ENCODE measurements at places on chromosomes 5 and 9.

- DNase-seq = no peak
These were observed 451 bp downstream of the LPAR1 start for GRCh38 chr9:111037708-111038330.

- no peak for DNase-seq
These were observed 126.2 kb downstream of the BASP1 start for GRCh38 chr5:17343675-17344074.

- no peak for DNase-seq
These were observed 288.1 kb downstream of the TMEM167A start for GRCh38 chr5:82789095-82789494.

DNA sequence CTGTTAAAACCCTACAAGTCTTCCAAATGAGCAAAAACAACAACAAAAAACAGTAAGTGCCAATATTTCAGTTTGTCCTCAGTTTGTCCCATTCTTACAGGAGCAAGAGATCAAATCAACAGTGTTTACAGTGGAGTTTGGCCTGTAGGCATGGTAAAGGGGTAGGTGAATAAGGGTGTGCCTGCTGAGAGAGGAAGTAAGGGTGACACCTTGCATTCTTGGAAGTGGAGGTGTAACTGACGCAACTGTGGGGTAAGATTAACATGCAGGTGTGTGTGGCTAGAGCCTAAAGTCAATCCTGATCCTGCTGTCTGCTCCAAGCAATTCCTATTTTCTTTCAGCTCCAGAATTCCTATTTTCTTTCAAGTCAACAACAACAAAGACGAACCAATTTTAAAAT is 43.4 kb downstream of the PFDN1 start:
- no peak for DNase-seq

DNA sequence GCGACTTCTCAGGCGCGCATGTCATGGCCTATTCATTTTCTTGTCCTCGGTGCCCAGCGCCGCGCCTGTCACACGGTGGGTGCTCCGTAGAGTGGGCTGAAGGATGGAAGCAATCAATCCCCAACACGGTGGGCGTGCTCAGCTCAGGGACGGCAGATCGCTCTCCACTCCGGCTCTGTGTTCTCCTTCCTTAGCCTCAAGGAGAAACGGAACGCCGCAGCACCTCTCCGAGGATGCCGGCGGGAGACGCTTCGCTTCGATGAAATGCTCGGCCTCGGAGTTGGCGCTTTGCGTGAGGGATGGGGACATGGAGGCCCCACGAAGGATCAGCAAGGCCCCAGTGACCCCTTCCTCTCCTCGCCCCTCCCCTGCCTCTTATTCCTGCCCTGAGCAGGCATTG is 199.5 kb downstream of the C9orf50 start:
- DNase-seq = no peak

DNA sequence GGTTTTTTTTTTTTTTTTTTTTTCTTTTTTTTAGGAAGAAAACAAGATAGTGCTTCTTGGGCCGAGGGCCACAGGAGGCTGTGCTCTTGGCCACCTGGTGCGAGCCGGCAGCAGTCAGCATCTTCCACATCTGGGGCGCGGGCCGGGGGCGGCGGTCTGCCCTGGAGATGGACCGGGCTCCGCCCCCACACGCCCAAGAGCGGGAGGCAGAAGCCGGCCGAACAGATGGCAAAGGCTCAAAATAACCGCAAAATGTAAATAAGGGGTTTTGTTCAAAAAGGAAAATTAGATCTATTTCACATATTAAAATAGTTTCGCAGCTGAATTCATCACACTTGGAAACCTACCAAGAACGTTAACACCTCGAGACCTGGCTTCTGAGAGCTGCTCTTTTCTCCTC is 51.5 kb upstream of the UBAC1 start:
- no peak for DNase-seq

DNA sequence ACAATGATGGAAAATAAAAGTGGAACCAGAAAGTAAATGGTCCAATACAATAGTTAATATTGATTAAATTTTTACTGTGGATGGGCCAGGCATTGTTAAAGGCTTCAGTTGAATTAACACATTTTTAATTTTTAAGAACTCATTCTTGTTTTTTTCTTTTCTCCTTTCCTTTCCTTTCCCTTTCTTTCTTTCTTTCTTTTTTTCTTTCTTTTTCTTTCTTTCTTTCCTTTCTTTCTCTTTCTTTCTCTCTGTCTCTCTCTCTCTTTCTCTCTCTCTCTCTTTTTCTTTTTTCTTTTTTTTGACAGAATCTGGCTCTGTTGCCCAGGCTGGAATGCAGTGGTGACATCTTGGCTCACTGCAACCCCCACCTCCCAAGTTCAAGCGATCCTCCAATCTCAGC is 13.3 kb upstream of the OTULINL start:
- DNase-seq = no peak

GRCh38 chr5:159301466-159301865 is 28.8 kb downstream of the IL12B start:
- no peak for DNase-seq

- no peak for DNase-seq
These were observed 375.4 kb upstream of the IRX1 start for GRCh38 chr5:3220201-3220600.

DNA sequence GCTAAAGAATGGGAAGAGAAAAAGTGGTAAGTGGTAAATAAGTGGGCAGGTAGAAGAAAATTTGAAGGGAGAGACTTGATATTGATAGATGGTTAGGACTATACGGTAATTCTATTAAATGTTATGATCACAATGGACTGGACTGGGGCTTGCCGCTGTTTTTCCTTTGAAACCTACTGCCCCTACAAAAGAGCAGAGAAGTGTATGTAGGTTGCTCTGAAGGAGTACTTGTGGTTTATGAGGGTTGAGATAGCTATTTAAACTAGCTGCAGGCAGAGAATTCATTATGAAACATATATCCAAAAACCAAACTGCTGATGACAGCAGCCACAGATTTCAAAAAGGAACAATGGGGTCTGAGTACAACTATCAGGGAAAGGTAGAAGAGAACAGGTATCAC is 16.8 kb upstream of the HK3 start:
- DNase-seq = no peak

All from LNCaP clone FGC (cell line).